Psoas muscle (tissue), 8 donors: ENCODE measurements at places on chromosomes 16 and 17.

DNA sequence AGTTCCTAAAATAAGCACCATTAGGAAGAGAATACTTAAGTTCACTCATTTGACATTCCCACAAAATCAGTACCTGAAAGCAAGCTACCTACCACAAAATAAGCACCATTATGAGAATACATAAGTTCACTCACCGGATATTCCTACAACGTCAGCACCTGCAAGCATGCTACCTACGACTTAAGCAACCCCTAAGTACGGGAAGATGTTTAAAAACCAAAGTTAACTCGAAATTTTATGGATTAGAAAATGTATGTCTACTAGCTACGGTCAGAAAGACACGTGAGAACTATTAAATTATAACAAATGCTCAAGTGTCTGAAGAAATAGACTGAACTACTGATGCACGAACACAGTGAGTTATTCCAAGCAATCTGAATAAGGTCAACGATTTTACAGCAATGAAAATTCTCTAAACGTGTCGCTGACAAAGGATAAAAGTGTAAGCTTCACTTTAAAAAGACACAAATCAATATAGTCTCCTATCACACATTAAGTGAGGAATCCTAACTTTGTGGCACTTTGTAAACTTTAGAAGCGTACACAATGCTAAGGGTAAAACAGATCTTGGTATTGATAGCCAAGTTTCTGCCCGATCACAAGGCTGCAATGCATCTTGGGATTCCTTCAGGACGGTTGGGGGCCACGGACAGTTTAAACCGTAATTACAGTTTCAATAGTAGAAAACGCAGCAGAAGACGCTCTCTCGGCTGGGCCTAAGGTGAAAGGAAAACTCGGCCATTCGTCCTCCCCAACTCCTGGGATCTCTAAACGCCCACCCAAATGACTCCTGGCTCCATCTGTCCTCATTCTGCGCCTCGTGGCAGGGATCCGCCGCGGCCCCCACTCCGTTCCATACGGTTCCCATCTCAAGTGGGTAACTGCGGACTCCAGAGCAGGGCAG is 1.3 kb downstream of the GSPT1 start:
- DNase-seq, result no peak

GRCh38 chr17:31200287-31200686 is 96.8 kb downstream of the OMG start:
- DNase-seq, result no peak

GRCh38 chr17:27994586-27994985 is 47.9 kb upstream of the NLK start:
- DNase-seq, result no peak

DNA sequence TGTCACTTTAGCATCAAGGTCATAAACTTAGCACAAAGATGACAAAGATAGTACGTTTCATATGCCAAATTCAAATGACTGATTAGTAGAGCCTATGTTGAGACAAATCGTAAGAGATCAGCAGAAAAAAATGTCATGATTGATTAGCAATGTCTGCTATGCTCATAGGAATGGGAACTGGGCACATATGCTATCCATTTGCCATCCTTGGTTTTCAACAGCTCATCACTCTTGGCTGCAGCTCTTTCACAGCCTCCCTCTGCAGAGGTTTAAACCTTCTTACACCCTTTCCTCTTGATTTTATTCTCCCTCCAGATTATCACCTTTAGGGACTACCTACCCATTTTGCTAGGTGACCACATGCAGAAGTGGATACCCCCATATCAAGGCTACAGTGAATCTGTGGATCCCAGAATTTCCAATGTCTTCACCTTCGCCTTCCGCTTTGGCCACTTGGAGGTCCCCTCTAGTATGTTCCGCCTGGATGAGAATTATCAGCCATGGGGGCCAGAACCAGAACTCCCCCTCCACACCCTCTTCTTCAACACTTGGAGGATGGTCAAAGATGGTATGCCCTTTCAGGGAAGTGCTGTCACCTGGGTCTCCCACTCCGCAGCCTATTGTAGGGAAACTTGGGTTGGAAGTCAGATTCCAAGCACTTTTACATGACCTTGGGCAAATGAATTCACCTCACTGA is 16.2 kb downstream of the MPO start:
- DNase-seq, result no peak

- no peak for DNase-seq
Observed at GRCh38 chr16:68869492-68870088, 26.3 kb downstream of the TANGO6 start.

- peak; percentile 94 for DNase-seq
Observed at GRCh38 chr16:18969050-18969854, 14.5 kb upstream of the TMC7 start.

GRCh38 chr17:72158895-72159885 is 38.4 kb downstream of the SOX9 start:
- no peak for DNase-seq

GRCh38 chr16:56711862-56712261 is 18.1 kb upstream of the NUP93 start:
- DNase-seq, result no peak

DNA sequence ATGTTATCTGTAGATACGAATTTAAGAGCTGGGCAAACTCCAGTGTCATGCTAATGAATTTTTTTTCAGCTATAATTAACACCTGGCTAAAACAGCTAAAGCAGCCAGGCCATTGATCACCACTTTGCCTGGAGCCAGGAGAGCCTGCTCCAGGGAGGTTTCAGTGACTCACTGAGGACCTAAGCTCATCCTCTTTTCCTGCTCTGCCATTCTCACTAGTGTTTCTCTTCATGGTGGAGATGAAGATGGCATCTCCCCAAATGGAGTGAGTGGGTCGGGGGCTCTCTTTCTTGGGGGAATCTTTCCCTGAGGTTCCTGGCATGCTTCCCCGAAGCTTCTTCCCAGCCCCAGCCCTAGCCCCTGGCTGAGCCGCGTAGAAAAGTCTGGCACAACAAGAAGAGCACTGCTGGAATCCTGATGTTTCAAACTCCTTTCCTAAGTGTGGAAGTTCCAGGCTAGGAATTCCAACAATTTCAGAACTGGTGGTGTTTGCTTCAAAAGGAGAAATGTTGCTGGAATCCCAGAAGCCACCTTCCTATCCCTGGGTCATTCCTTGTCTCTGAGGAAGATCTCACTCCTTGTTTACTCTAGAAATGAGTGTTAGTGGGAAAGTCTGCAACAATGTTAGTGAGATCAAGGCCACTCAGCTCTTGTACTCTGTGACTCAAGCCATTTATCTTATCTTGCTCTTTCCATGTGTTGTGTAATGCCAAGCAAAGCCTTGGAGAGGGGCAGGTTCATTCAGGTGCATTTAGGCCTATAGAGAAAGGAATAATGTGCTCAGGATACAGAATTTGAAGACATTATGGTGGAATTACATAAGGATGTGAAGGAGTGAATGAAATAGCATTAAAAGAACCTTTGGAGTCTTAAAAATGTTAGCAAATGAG is 26.0 kb upstream of the B4GALNT2 start:
- DNase-seq, result no peak

GRCh38 chr16:89009343-89010209 is 32.6 kb upstream of the CBFA2T3 start:
- peak; percentile 12 for DNase-seq

DNA sequence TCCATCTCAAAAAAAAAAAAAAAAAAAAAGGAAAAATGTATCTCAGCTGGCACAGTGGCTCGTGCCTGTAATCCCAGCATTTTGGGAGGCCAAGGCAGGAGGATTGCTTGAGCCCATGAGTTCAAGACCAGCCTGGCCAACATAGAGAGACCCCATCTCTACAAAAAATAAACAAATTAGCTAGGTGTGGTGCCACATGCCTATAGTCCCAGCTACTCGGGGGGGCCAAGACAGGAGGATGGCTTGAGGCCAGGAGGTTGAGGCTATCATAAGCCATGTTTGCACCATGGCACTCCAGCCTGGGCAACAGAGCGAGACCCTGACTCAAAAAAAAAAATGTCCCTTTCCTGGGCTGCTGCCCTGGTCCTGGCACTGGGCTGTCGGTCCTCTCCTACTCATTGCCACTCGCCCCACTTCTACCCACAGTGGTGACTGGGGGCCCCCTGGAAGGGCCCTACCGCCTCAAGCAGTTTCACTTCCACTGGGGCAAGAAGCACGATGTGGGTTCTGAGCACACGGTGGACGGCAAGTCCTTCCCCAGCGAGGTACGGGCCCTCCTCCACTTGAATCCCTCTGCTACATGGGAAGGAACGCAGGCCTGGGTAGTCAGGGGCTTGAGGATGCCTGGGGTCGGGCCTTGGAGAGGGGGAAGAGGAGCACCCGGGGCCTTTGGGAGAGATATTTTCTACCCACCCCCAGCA is 6.1 kb downstream of the CA7 start:
- no peak for DNase-seq

GRCh38 chr17:72569148-72569946 is 448.5 kb downstream of the SOX9 start:
- DNase-seq, result no peak

GRCh38 chr16:1048442-1049112 is 24.0 kb upstream of the SSTR5 start:
- peak; percentile 69 for DNase-seq

GRCh38 chr17:34683390-34683789 is 104.0 kb downstream of the TMEM132E start:
- DNase-seq, result no peak

GRCh38 chr17:81143200-81143527 is 22.1 kb upstream of the PVALEF start:
- DNase-seq, result no peak

- DNase-seq, result no peak
Observed at GRCh38 chr16:59236804-59237458, 502.8 kb upstream of the GOT2 start.

DNA sequence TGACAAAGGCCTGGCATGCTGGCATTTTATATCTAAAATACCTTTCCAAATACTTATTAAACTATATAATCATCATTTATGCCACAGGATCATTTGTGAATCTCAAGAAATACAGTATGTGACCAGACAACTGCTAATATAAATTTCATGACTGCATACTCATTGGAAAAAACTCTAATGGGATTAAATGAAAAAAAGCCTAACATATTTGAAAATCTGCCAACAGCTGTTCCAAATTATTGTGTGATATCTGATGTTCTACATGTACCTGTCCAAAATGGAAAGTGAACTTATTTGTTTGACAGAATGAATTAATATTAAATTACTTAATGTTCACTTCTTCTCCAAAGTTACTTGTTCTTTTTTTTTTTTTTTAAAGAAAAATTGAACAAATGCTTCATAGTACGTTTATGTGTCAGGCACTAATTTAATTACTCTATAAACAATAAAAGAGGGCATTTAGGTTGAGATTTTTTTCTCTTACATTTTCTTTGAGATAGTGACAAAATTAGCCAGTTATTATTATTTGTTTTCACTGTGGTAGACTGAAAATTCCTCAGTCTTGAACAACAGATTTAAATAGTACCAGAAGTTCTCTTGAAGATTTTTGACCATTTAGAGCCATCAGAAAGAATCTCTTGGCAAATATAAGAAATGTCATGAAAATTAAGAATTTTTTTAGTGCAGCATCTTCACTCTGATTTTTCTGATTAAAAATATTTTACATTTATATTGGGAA is 114.0 kb downstream of the FTO start:
- no peak for DNase-seq

DNA sequence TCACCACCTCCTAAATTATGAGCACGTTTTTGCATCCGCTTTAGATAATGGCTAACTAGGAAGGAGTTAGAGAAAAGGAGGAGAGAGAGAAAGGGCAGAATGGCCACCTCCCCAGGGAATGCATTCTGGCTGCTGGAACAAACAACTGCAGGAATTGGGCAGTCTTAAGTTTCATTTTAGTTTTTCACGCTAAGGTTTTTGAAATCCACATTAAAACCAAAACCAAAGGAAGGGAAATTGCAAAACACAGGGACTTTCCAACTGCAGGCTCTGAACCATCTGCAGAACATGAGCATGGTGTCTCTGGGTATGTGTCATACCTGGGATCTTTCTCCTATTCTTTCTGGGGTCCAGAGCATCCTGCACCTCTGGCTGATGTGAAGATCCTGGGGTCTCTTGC is 12.1 kb upstream of the CCL8 start:
- DNase-seq, result peak; percentile 67

DNA sequence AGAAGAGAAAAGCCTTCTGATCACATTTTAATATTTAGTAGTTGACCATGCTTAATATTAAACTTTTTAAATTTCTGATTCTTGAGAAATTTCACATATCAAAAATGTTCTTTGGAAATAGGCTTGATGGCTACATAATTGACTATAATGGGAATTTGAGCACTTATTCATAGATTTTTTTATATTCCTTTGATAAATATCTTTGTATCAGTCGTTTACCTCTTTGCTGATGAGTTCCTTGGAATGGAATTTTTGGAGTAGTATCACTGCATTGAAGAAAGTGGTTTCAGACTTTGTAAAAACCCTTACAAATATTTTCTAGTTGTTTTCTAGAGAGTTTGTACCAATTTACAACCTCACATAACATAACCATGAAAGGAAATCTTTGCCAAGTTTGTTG is 14.7 kb downstream of the DNAAF1 start:
- no peak for DNase-seq

- peak; percentile 27 for DNase-seq
Observed at GRCh38 chr16:22181843-22182242, 19.5 kb downstream of the SDR42E2 start.

DNA sequence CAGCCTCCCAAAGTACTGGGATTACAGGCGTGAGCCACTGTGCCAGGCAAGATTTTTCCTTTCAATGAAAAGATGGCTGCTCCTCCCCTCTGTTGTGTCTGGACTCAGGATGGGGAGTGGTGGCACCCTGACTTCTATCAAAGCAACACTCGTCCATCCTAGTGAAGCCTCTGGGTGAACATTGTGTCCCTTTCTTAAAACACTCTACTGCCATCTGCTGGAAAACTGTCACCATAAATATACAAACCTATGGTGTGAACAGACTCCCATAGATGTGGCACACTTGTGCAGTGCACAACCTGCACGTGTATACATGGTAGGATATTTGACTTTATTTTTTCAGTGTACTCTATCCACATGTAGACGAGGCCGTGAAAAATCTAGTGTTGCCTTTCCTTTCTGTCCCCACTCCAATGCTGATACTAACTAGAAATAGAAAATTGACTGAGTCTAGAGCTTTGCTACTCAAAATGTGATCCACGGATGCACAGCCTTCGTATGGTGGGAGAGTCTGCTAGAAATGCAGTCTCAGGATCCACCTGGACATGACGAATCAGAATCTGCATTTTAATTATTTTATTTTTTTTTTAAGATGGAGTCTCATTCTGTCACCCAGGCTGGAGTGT is 55.9 kb upstream of the PLCG2 start:
- DNase-seq, result no peak

DNA sequence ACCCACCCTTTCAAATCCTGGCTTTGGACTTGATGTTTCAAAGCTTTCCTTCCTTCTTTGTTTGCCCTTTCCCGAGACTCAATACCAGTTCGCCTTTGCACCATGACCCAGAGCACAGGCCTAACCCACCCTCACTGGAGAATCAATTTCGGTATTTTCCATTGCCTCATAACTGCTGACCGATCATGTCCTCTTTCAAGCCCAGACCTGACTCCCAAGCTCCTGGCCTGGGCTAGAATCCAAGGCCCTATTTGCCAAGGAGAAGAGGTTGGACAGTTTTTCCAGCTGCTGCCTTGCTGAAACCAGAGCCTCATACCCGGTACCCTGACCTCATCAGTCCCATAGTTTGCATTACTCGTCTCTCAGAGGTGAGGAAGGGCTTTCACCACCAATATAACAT is 35.3 kb upstream of the HELZ start:
- peak; percentile 35 for DNase-seq
